Glomerular endothelial cell (primary cell): ENCODE measurements at places on chromosomes 4 and X.

GRCh38 chr4:101806914-101807313 is 16.4 kb downstream of the BANK1 start:
- DNase-seq = no peak

GRCh38 chrX:111167334-111167733 is 71.3 kb downstream of the PAK3 start:
- DNase-seq = no peak

DNA sequence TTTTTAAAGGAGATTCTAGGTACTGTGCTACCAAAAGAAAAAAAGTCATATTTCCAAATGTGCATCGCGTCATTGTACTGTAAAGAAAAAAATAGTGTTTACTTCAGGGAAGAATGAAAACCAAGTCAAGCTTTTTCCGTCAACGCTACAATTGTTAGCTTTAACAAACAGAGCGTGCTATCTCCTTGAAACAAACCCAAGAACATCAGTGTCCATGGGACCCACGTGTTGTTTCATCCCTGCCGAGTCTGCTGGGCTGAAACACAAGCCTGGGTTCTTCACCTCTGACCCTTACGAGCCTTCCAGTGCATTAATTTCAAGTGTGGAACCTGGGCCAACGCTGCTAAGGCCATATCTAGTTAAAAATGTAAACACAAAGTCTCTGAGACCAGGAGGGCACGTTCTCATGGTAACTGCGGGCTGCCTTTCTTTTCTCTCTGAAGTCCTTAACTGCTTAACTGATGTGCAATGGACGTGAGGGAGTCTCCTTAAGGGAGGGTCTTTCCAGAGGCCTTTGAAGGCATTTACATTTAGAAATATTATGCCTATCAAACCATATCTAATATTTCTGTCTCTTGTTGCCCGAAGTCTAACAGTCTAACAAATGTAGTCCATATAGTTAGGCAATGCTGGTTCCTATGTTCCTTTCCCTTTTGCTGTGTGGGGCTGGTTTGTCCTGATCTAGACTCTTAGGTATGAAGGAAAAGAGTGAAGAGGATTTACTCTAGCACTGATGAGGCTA is 36.3 kb downstream of the ING2 start:
- no peak for DNase-seq

DNA sequence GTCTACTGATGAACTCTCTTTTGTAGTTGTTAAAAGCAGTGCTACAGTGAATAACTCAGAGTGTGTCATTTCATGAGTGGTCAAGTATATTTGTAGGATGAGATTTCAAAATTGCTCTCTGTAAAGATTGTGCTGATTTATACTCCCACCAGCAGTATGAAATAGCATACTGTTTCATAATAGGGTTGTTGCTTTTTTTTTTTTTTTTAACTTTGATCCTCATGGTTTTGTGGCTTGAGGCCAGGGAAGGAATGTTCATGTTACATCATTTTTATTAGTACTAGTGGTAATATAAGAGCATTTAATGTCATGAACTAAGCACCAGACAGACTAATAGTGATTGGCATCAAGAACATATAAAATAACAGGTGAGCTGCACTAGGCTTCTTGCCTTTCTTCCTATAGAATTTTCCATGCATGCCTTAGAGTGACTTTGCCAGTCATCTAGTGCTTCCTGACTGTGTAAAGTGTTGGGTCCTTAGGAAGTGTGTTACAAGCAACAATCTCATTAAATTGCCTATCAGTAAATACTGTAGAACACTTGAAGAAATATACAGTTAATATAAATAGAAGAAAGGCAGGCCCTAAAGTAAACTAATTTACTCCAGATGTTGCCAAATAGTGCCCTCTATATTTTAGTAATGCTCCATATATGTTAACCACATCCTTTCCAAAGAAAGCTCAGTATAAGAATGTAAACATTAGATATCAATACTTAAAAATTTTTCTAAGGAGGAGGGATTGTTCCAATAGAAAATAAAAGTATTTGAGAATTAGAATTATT is 38.6 kb upstream of the MSMO1 start:
- DNase-seq = no peak

DNA sequence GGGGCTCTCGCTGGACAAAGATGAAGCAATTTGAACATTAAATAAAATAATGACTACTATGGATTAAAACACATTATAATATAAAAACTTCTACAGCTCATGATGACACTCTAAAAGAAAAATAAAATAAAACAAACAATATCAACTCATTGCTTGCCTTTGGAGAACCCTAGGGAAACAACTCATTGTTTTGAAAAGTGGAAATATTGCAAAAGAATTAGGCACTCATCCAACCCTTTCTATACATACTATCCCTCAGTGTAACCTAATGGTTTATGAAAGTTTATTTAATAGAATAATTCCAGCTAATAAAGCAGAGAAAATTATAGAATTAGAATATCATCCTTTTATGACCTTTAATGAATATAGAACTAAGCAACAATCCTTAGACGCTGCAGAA is 718 bp downstream of the RAB40A start:
- DNase-seq = no peak

DNA sequence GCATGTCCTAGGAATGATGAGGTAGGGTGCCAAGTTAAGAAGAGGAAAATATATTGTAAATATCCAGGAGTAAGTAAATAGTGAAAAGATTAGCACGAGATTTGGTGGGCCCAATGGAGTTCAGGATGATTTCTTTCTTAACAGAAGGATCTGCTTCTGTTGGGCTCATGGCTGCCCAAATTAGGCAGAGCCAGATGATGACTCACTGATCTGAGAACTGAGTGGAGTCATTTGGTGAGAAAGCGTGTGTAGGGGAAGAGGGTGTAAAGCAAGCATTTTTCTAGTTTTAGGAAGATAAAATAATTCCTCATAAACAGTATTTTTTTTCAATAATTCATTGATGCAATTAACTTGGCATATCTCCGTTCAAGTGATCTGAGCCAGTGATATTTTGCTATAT is 1.6 kb downstream of the TBX22 start:
- no peak for DNase-seq

DNA sequence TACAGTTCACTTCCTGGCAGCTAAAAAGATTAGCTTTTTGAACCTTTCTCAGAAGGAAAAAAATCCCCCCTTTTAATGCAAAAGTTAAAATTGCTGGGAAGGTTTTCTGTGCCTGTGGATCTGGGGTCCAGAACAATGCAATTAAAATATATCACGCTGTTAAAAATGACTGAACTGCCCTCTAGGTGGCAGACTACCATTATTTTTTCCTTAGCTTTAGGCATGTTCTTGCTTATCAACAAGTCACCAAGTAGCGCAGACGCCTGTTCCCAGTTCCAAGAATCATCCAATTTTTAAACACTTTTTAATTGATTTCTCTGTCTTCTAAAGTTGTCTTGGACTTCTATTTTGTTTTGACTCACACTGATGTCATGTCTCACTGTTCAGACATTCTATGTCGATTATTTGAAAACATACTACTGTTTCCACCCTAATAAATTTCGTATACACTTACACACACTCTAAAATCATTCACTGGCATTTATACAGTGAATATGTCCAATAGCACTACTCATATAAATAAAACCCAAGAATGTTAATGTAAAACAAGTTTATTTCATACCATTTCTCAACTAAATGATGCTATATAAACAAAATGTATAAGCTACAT is 661.6 kb downstream of the RAPGEF2 start:
- DNase-seq = peak; percentile 14

GRCh38 chr4:72468904-72469502 is 100.0 kb downstream of the ADAMTS3 start:
- DNase-seq = peak; percentile 37

DNA sequence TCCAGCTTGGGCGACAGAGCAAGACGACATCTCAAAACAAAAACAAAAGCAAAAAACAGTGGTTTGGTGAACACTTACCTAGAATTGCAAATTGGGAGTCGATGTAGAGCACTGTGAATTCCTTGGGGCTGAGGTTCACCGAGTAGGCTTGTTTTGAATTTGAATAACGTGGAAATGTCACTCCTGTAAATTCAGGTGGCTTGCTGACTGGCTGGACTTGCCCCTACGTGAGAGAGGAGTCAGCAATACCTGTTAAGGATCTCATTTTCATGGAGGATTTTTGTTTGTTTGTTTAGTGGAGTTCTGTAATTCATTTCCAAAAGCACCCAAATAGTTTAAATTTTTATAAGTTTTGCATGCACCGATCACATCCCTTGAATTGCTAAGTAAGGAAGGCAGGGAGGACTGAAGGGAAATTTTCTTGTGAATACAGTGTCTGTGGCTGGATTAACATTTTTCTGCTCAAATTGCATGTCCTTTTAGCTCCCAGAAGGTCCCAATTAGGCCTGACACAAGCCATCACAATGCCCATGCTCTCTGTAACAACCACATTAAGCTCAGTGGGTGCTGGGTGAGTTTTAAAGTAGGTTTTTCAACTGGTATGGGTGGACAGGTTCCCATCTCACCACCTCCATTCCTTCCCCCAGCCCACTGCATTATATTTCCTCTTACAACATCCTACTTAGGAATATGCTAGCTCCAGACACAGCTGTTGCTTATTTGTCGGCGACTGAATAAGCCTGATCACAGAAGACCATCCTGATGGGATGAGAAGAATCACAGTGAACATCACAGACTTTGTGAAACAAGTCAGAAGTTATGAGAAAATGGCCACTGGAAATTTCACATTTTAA is 58.5 kb upstream of the TTC29 start:
- no peak for DNase-seq
